Immature natural killer cell (primary cell): ENCODE measurements at places on chromosomes 7 and 10. TPM values are rescaled to one million over a fixed set of nuclear protein-coding genes. Genes with fewer than 3 reads are reported as not detected.
A peak's percentile ranks its signal among the peaks of the same experiment; 100 is the strongest.

DNA sequence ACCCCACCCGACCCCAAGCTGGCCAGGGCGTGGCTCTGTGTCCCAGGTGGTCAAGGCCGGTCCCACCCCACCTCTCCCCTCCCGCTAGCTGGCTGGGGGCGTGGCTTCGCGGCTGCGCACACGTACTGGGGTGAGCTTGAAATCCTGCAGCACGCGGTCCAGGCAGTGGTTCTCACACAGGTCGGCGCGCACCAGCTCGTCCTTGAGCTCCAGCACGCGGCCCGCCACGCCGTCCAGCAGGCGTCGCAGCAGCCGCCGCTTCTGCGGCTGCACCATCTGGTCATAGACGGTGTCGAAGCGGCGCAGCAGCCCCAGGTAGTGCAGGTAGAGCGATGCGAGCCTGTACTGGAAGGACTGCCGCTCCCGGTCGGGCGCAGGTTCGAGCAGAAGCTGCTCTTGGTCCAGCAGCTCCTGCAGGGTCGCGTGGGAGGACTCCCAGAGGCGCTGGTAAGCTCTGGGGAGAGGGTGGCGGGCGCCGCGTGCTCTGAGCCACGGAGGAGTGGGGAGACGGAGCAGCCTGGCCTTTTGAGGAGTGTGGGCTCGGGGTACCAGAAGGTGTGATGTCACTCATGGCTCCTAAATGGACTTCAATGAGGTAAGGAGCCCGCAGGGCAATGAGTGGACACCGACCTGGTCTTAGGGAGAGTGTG, 5.8 kb downstream of the H2BK1 start:
- DNase-seq, result no peak

DNA sequence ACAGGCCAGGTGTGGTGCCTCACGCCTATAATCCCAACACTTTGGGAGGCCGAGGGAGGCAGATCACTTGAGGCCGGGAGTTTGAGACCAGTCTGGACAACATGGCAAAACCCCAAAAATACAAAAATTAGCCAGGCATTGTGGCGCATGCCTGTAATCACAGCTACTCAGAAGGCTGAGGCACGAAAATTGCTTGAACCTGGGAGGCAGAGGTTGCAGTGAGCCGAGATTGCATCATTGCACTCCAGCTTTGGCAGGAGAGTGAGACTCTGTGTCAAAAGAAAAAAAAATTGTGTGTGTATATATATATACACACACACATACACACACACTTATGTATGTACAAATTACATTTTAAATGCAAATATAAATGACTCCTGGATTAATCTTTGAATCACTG, 76.8 kb upstream of the LRRN3 start:
- no peak for DNase-seq

DNA sequence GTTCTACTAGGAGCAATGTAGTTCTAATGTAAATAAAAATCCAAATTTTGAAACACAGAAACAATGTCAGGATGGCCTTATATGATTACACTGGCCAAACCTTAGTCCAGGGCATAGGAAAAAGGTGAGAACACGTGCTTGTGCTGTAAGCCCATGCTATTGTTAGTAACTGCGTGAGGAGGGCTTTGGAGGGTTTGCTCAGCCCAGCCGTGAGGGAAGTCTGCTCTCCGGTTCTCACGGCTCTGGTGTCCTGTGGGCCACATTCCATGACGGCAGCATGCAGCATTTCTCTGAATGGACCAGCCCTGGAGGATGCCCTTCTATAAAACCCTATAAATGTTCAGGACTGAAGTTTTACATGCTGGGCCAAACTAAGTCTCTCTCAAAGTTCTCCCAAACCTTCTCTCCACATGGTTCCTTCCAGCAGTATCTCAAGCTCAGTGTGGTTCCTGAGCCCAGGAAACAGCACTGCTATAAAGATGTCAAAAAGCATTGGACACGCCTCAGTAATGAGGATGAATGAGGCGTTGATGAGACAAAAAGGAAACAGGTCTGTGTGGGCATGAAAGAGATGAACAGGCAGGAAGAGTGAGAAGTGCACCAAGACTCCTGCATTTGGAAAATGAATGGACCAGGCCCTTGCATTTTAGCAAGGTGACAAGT, 174.8 kb upstream of the CDCA7L start:
- DNase-seq, result no peak

- no peak for DNase-seq
These were observed 272.9 kb upstream of the ZWINT start for GRCh38 chr10:56633876-56634452.

DNA sequence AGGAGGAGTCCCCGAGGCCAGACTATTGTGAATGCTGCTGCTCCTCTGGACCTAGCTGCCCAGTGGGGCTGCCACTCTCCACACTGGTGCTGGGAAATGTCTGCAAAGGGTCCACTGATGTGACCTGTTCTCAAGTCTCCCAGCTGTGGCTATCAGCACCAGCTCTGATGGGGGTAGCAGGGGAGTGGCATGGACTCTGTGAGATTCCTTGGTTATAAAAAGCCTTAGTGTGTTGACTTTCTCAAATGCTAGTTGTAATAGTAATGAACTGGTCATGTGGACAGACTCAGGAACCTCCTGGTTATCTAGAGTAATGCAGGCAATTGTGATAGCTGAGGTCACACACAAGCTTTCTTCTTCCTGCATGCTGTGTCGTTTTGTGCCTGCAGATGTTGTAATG, 34.1 kb upstream of the ARMC3 start:
- no peak for DNase-seq

GRCh38 chr7:1893036-1893435, 223.0 kb downstream of the ELFN1 start:
- DNase-seq, result no peak

DNA sequence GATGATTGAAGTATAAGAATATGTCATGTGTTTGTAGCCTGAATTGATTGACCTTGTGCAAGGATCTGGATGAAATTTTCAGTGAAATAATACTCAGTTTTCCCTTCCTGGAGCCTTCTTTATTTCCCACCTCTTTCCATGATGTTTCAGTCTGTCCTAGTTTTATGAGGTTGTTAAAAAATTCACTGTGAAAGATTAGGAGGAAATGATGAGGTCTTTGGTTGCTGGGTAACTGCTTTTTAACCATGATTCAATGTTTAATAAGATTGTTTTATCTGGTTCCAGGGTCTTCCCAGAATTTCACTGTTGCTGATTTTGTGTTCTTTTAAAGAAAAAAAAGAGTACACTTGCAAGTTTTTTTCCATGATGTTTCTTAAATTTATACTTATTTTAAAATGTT, 221.5 kb downstream of the MBL2 start:
- DNase-seq, result no peak

DNA sequence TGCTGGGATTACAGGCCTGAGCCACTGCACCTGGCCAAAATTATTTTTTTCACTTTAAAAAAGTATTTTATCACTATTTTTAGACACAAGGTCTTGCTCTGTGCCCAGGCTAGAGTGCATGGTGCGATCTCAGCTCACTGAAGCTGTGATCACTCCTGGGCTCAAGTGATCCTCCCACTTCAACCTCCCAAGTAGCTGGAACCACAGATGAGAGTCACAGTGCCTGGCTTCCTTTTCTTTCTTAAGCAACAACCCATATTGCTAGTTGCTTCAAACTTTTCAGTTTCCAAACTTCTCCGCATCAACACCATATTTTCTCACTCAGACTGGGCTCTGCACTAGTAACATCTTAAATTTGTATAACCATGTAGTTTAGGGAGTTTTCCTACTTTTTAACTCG, 9.5 kb upstream of the SMC3 start:
- DNase-seq, result no peak

GRCh38 chr10:62045765-62046521, 144.4 kb downstream of the ARID5B start:
- DNase-seq, result no peak

GRCh38 chr7:106679153-106679931, 18.4 kb upstream of the CCDC71L start:
- no peak for DNase-seq

GRCh38 chr7:70325509-70326101, 727.3 kb downstream of the AUTS2 start:
- no peak for DNase-seq

DNA sequence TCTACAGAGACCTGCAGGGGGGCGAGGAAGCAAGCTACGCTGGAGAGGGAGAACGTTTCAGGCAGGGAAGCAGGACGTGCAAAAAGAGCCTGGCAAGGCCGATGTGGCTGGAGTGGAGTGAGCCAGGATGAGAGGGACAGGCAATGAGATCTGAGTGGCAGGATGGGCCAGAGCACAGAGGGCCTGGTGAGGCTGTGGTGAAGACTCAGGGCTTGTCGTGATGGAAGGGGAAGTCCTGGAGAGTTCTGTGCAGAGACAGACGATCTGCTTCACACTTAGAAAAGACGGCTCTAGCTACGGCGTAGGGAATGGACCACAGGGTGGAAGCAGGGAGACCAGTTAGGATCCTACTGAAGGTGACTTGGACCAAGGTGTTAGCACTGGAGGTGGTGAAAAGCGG, 87.0 kb downstream of the SH3PXD2A start:
- no peak for DNase-seq

DNA sequence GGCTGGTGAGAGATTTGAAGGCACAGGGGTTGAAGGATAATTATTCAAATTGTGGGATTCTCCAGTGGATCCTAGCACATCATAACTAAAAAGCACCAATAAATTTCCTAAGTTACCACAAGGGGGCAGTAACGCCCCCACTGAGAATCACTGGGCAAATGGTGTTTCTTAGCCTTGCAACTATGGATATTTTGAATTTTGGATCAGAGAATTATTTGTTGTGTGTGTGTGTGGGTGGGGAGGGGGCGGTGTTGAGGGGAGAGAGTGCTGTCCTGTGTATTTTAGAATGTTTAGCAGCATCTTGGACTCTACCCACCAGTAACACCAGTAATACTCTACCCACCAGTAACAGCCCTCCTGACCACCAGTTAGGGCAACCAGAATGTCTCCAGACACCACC, 63.3 kb upstream of the PRKG1 start:
- peak; percentile 41 for DNase-seq

DNA sequence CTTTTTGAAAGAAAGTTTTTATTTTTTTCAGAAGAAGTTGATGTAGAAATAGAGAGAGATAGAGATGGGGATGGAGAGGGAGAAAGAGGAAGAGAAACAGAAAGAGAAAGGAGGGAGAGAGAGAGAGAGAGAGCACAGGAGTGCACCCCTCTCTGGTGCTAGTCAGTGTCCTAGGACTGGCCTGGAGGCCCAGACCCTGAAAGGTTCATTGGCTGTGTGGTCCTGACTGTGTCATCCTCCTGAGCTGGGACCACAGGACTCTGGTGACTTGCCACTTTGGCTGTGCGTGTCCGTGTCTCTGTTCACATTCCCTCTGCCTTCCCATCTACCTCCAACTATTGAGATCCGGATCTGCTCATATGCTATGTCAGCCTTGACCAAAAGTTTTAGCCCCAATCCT, 62.1 kb upstream of the SHH start:
- DNase-seq, result no peak

- DNase-seq, result no peak
These were observed 141.4 kb downstream of the BUB3 start for GRCh38 chr10:123295644-123296043.

DNA sequence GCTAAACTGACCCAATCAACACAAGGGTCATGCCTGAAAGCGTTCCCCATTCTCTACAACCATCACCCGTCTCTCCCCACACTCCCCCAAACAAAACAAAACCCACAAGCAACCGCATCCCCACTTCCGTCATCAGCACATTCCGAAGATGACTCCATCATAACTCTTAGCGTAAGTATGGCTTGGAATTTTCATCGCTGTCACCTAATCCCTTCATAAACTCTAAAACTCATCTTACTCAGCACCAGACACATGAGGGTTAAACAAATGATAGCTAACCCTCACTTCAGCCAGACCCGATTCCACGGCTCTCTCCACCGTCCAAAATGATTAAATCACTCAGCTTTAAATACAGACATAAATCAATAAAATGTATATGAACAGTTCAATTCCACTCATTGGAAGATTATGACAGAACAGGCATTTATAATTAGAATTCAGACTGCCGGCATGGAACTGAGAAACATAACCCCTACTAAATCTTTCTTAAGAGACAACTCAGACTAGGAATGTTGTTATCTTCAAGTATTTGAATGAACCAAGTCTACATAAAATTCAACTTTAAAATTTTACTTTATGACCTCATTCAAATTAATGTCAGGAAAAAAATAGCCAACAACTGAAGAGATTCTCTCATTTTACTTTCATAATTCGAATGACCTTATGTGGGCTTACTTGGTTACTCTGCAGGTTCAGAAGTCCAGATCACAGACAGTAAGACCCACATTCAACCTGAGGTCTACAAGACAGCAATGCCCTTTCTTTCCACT, 215.9 kb downstream of the PARD3 start:
- no peak for DNase-seq

DNA sequence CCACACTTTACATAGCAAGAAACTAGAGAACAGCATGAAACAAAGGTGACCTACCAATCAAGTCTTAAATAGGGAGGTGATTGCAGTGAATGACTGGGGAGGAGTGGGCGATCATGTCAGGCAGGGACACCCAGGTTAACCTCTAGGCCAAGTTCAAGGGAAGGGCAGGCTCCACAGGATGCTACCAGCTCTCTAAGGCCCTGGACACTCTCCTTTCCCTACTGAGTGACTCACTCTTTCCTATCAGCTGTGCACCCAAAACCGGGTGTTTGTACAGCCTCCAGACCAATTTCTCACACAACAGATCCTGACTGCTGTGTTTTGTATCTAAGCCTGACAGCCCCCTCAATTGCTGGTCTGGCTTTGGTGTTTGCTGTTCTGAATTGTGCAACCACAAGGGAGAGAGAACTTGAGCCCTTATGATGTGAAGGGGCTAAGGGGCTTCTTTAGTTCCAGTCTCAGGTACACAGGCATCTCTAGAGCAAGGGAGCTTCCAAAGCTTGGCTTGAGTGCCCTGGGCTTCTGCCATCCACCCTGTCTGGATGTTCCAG, 107.8 kb downstream of the TBXAS1 start:
- DNase-seq, result no peak

- DNase-seq, result no peak
These were observed 20.4 kb downstream of the KLLN start for GRCh38 chr10:87842776-87843497.

DNA sequence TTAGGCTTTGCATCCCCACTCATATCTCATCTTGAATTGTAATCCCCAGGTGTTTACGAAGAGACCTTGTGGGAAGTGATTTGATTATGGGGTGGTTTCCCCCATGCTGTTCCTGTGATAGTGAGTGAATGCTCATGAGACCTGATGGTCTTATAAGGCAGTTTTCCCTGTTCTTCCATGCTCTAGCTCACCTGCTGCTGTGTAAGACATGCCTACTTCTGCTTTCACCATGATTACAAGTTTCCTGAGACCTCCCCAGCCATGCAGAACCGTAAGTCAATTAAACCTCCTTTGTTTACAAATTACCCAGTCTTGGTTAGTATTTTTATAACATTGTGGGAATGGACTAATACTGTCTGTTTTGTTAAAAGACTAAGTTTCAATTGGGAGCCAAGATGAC, 35.3 kb upstream of the ZNF92 start:
- no peak for DNase-seq

GRCh38 chr10:48285710-48286109, 11.2 kb upstream of the FRMPD2 start:
- no peak for DNase-seq

- DNase-seq, result no peak
These were observed 35.1 kb upstream of the CXCL12 start for GRCh38 chr10:44419790-44420549.

- peak; percentile 69 for DNase-seq
These were observed 41.5 kb upstream of the NMT2 start for GRCh38 chr10:15209827-15210509.

GHRHR gene
- polyA plus RNA-seq, result not detected

AVPI1 gene
- polyA plus RNA-seq, result 3.0 TPM

NUTM2A gene
- not detected for polyA plus RNA-seq

MYL10 gene
- polyA plus RNA-seq, result not detected

CHPF2 gene
- polyA plus RNA-seq, result 35.4 TPM

MOSPD3 gene
- polyA plus RNA-seq, result 23.2 TPM

SLC26A3 gene
- polyA plus RNA-seq, result not detected

OR13A1 gene
- not detected for polyA plus RNA-seq

HTR7 gene
- 0.61 TPM for polyA plus RNA-seq

DENND11 gene
- polyA plus RNA-seq, result 13.0 TPM
